Activated CD4-positive, alpha-beta T cell treated with anti-CD3 and anti-CD28 coated beads for 36 hours (primary cell): ENCODE measurements at places on chromosomes 3 and 15. TPM values are rescaled to one million over a fixed set of nuclear protein-coding genes. Genes with fewer than 3 reads are reported as not detected.
A peak's percentile ranks its signal among the peaks of the same experiment; 100 is the strongest.

GRCh38 chr3:96705895-96706294 is 108.5 kb upstream of the EPHA6 start:
- no peak overlapping the region for H3K27ac ChIP-seq
- no peaks in the 10 kb centered on the region for H3K27me3 ChIP-seq
- DNase-seq, result no peak

DNA sequence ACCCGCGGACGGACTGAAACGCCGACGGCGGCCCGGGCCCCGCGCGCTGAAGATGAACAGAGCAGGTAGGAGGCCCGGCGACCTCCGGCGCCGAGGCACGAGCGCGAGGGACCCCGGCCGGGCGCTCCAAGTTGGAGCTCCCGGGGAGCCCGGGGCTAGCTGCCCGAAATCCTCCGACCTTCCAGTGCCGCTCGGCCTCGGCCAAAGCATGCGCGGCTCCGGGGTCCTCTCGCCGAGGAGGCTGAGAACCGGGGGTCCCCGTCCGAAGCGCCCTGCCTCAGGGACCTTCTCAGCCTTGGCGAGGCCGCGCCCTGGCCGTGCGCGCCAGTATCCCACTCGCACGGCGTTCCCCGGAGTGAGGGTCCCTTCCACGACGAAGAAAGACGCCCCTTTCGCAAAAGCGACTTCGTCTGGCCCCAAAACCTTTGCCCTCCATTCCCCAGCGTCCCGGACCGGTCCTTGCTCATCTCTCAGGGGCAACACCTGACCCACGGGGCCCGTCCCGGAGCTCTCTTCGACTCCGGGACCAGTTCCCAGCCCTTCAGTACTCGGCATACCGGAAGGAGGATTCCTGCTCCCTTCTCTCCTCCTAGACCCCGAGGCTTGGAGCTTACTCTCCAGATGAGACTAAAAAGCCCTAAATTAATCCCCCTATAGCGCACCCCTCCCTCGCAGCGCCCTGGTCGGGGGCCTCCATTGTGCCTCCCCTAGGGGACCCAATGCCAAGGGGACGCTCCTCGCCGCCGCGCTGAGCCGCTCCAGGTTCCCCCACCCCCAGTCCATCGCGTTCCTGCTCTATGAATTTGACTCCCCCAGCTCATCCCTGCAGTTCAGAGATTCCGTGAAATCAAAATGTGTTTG is 7.7 kb upstream of the FGD5 start:
- peaks cover 5% of the 10 kb centered on the region for H3K4me1 ChIP-seq
- H3K4me3 ChIP-seq, result no peak overlapping the region
- H3K36me3 ChIP-seq, result no peaks in the 10 kb centered on the region
- H3K27me3 ChIP-seq, result peaks cover 44% of the 10 kb centered on the region
- no peak overlapping the region for H3K27ac ChIP-seq

DNA sequence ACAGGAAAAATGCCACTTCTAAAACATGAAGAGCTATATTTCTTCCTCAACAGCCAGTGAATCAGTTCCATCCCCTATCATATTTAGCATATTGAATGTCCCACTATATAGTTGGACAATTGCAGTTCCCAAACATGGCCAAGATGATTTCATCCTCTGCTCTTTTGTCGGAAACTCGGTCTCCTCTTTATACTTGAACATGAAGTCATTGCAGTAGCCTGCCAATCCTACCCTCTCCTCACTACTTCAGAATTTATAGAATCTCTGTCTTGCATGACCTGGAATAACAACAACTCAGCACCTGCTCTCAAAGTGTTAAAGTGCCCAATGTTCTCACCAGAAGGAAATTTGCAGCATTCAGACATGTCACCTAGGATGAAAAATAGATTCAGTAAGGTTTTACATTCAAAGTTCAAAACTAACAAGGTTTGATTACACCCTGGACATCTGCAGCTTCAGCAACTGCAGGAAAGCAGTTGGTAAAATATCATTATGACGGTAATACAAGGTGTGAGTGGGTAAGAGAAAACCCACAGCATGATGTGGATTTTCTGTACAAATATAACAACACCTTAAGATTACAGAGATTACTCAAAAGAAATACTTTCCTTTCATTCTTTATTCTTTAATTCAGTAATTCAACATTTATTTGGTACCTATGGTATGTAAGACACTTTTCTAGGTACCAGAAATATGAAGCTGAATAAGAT is 52.5 kb downstream of the TP63 start:
- H3K4me3 ChIP-seq, result no peak overlapping the region
- peaks cover 25% of the 10 kb centered on the region for H3K4me1 ChIP-seq
- no peak for DNase-seq
- H3K36me3 ChIP-seq, result no peaks in the 10 kb centered on the region
- no peak overlapping the region for H3K27ac ChIP-seq

- no peak for DNase-seq
- no peaks in the 10 kb centered on the region for H3K4me1 ChIP-seq
- H3K36me3 ChIP-seq, result no peaks in the 10 kb centered on the region
- no peak overlapping the region for H3K4me3 ChIP-seq
- no peaks in the 10 kb centered on the region for H3K27me3 ChIP-seq
Measured at GRCh38 chr15:66819084-66819483, 117.0 kb downstream of the SMAD6 start.

DNA sequence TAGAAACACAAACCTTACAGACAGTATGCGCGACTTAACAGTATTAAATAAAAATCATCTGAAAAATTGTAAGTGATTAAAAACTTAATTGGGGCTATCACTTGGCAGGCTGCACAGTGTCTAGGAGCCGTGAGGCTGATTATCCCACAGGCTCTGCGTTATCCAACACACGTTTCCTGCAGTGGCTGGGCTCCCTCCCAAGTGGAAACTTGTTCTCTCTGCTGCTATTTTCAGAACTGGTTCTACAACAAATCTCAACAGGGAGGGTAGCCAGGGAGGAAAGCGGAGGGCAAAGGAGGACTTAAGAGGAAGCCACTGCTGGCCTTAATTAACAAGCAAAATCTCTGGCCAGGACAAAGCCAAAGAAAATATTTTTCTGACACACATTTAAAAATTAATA is 555.2 kb downstream of the MAGI1 start:
- DNase-seq, result no peak
- H3K27ac ChIP-seq, result no peak overlapping the region
- peaks cover 2% of the 10 kb centered on the region for H3K27me3 ChIP-seq
- no peaks in the 10 kb centered on the region for H3K4me1 ChIP-seq
- no peak overlapping the region for H3K4me3 ChIP-seq

- peaks cover 54% of the 10 kb centered on the region for H3K4me1 ChIP-seq
- H3K27ac ChIP-seq, result no peak overlapping the region
- DNase-seq, result no peak
- no peak overlapping the region for H3K4me3 ChIP-seq
Measured at GRCh38 chr3:71281280-71281679, 302.2 kb downstream of the FOXP1 start.

DNA sequence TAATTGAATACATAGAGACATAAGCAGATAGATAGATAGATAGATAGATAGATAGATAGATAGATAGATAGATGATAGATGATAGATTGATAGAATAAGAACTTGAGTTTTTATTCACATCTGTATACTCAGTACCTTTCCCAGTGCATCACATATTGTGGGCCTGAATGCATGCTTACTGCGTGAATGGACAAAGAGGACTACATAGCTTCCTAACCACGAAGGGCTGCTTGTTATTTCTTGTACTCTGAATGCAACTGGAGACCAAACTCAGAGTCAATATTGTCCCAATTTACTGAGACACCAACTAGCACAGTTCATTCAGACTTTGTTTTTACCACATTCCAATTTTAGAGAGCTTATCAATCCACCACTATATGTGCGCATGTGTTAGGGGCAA is 422.9 kb upstream of the GRM7 start:
- no peaks in the 10 kb centered on the region for H3K36me3 ChIP-seq
- no peak overlapping the region for H3K27ac ChIP-seq
- H3K4me1 ChIP-seq, result no peaks in the 10 kb centered on the region
- no peak overlapping the region for H3K4me3 ChIP-seq
- no peak for DNase-seq

GRCh38 chr15:56919031-56919608 is 676 bp downstream of the TCF12 start:
- H3K27ac ChIP-seq, result peak overlapping the region; percentile 69
- no peaks in the 10 kb centered on the region for H3K27me3 ChIP-seq
- peaks cover 37% of the 10 kb centered on the region for H3K4me1 ChIP-seq
- H3K4me3 ChIP-seq, result peak overlapping the region; percentile 82

GRCh38 chr3:99365979-99366378 is 272.4 kb upstream of the COL8A1 start:
- no peaks in the 10 kb centered on the region for H3K36me3 ChIP-seq
- H3K27me3 ChIP-seq, result no peaks in the 10 kb centered on the region
- no peak overlapping the region for H3K27ac ChIP-seq
- H3K4me3 ChIP-seq, result no peak overlapping the region
- DNase-seq, result no peak
- H3K4me1 ChIP-seq, result no peaks in the 10 kb centered on the region

Gene SKIL
- total RNA-seq, result 20.3 TPM

Gene SLC49A4
- 2.2 TPM for total RNA-seq

Gene PLSCR2
- total RNA-seq, result 0.25 TPM
